A549 treated with RU486 at 1 μM for 4 hours (cell line): ENCODE measurements at places on chromosomes 7 and 10. TPM values are rescaled to one million over a fixed set of nuclear protein-coding genes. Genes with fewer than 3 reads are reported as not detected.

The GAD2 gene
- total RNA-seq, result not detected in 5 replicates

The GJD4 gene
- 0.09 TPM in 1 of 5 replicates, not detected in the others for total RNA-seq

The LDB1 gene
- 29.7 to 40.1 TPM (median 37.0 TPM) in 5 replicates for total RNA-seq

The PRLHR gene
- total RNA-seq, result not detected in 5 replicates

The EXOSC1 gene
- total RNA-seq, result 53.0 to 60.6 TPM (median 54.2 TPM) in 5 replicates

The CALD1 gene
- 52.2 to 87.3 TPM (median 69.1 TPM) in 5 replicates for total RNA-seq

The TRIM50 gene
- total RNA-seq, result not detected in 5 replicates

The PAOX gene
- total RNA-seq, result 1.5 to 2.2 TPM (median 1.8 TPM) in 5 replicates
